ENCODE measurements at places on chromosomes 3 and 15. TPM values are rescaled to one million over a fixed set of nuclear protein-coding genes. Genes with fewer than 3 reads are reported as not detected.

MASP1 gene
- total RNA-seq = 3.2 TPM

ANKDD1A gene
- 5.7 TPM for total RNA-seq

HDGFL3 gene
- 149 TPM for total RNA-seq

TGM5 gene
- total RNA-seq = not detected

ANKRD63 gene
- 0.26 TPM for total RNA-seq

SLC22A14 gene
- total RNA-seq = not detected

CMTM8 gene
- total RNA-seq = 10.5 TPM

PLIN1 gene
- 0.11 TPM for total RNA-seq

GABRB3 gene
- 163 TPM for total RNA-seq

EFCAB12 gene
- 0.75 TPM for total RNA-seq

DENND4A gene
- total RNA-seq = 4.7 TPM

MORC1 gene
- not detected for total RNA-seq

SLC7A14 gene
- total RNA-seq = 0.95 TPM

MUC20 gene
- total RNA-seq = 0.24 TPM

NDN gene
- total RNA-seq = 29.4 TPM

SERPINI2 gene
- 0.25 TPM for total RNA-seq

ASB14 gene
- not detected for total RNA-seq

FAM219B gene
- 56.1 TPM for total RNA-seq

SCN5A gene
- total RNA-seq = 11.4 TPM

CCR2 gene
- total RNA-seq = not detected

ATP6V1A gene
- total RNA-seq = 90.4 TPM

FBXO40 gene
- total RNA-seq = 0.06 TPM

TPRG1 gene
- 0.37 TPM for total RNA-seq

AGTR1 gene
- total RNA-seq = not detected

RBM6 gene
- total RNA-seq = 80.1 TPM

ARHGEF26 gene
- 15.6 TPM for total RNA-seq

TMC3 gene
- total RNA-seq = not detected

TRAT1 gene
- not detected for total RNA-seq

PML gene
- 30.3 TPM for total RNA-seq

GTPBP8 gene
- 25.8 TPM for total RNA-seq

CMSS1 gene
- 65.9 TPM for total RNA-seq

SH2D7 gene
- not detected for total RNA-seq

CILP gene
- not detected for total RNA-seq

OR5K2 gene
- total RNA-seq = not detected

RARRES1 gene
- total RNA-seq = 0.71 TPM

ATP10A gene
- total RNA-seq = 3.4 TPM

C3orf85 gene
- total RNA-seq = not detected

HTR3E gene
- total RNA-seq = not detected

SSR3 gene
- total RNA-seq = 192 TPM

CD86 gene
- total RNA-seq = 0.40 TPM

SLC28A2 gene
- not detected for total RNA-seq

STIMATE gene
- 22.1 TPM for total RNA-seq

TRH gene
- total RNA-seq = not detected

CPLX3 gene
- total RNA-seq = not detected

CASR gene
- total RNA-seq = 0.58 TPM

PRKCD gene
- total RNA-seq = 22.2 TPM

ISLR2 gene
- total RNA-seq = 0.58 TPM

TMCC1 gene
- 21.6 TPM for total RNA-seq

NANOGP8 gene
- total RNA-seq = 31.9 TPM

AHSG gene
- 1.1 TPM for total RNA-seq

ALDH1A2 gene
- 0.31 TPM for total RNA-seq

AVEN gene
- total RNA-seq = 14.6 TPM

C3orf70 gene
- 1.8 TPM for total RNA-seq

FSD2 gene
- not detected for total RNA-seq

HIGD2B gene
- not detected for total RNA-seq

NPRL2 gene
- 25.0 TPM for total RNA-seq

SI gene
- not detected for total RNA-seq

ALS2CL gene
- 4.8 TPM for total RNA-seq

HTD2 gene
- 10.8 TPM for total RNA-seq

DUOX1 gene
- 0.84 TPM for total RNA-seq

Measured in H1 (cell line).